ENCODE measurements at places on chromosomes 11 and 22.

DNA sequence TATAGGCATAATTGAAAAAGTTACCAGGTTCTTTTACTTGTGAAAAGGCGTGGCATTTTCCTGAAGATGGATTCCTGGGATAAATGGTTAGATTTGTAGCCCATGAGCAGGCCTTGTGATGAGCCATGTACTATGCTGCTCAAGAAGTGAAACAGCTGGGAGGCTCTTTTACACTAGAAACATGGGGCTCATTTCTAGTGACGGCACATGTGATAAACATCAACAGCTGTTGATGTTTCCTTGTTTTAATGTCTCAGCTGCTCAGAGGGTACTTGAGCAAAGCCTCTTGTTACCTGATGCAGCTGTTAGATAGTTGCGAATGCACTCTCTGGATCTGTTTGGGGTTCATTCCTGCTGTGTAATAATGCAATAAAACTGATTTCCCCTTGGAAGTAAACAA lies 396.8 kb downstream of the GUCY1A2 start:
- DNase-seq = no peak

- no peak for DNase-seq
Observed at GRCh38 chr11:35990170-35990569, 46.3 kb downstream of the LDLRAD3 start.

- DNase-seq = no peak
Observed at GRCh38 chr11:18312663-18313420, 9.1 kb downstream of the HPS5 start.

GRCh38 chr11:134052988-134053945 lies 15.6 kb upstream of the JAM3 start:
- no peak for DNase-seq

GRCh38 chr11:96524475-96524874 lies 134.7 kb downstream of the JRKL start:
- DNase-seq = no peak

- DNase-seq = no peak
Observed at GRCh38 chr11:96228910-96229309, 114.1 kb downstream of the MAML2 start.

GRCh38 chr11:116348226-116348625 lies 424.6 kb downstream of the BUD13 start:
- no peak for DNase-seq

GRCh38 chr11:69013009-69013951 lies at the start of gene MRGPRF:
TSS of gene MRGPRF (minus strand) at chr11:69013246. CDS start at chr11:69009901, 3,345 bp downstream.
- DNase-seq = no peak

DNA sequence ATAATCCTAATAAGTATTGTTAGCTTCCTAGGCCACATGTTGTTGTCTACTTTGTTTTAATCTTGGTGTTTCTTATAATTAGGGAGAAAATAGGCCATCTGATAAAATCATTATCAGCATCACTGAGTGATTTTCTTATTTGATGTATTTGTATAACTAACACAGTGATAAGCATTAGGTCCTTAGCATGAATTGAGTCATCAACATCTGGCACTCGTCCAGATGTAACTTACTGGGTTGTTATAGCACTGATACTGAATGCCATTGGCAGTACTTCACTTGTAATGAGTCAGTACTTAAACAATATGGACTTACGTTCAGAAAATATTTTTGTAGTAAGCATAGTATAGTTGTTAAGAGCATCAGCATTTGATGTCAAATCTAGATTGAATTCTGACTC lies 16.2 kb downstream of the API5 start:
- no peak for DNase-seq

GRCh38 chr11:13149991-13150390 lies 127.6 kb upstream of the BMAL1 start:
- DNase-seq = no peak

GRCh38 chr11:26144291-26144690 lies 187.6 kb upstream of the ANO3 start:
- DNase-seq = no peak

- peak; percentile 70 for DNase-seq
Observed at GRCh38 chr22:32660292-32660691, 141.2 kb upstream of the TIMP3 start.

DNA sequence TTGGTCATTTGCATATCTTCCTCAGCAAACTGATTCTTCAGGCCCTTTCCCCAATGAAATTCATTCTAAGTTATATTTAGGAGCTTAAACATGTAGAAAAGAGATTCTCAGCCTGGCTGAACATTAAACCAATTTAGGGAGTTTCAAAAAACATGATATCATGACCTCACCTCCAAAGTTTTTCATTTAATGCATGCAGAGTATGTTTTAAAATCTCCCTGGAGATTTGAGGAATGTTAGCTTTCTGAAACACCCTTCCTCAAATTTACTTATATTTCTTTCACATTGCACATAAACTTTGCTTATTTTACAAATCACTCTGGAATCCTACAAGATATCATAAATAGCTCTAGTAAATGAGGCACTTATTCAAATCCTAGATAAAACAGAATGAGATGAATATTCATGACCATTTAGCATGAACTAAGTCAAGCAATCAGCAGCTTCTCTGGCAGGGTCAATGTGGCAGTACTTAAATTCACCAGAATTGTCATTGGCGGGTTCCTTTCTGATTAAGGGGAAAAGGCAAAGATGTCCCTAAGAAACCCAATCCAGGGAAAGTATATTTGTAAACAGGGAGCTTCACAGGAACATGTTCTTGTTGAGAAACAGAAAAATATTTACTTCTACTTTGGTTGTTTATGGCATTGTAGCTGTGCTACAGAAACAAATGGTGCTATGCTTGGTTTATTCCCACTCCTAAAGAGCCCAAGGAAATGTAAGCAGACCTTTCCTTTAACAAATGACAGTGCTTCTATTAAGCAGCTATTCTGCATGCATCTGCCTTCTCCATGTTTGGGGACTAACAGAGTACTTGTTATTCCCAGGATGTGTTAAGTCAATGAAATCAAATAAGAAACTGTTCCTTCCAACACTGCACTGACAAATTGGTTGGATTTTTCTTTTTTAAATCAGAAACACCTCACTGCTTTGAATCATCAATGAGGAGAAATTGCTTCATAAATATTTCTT lies 162.3 kb downstream of the C11orf87 start:
- DNase-seq = no peak

DNA sequence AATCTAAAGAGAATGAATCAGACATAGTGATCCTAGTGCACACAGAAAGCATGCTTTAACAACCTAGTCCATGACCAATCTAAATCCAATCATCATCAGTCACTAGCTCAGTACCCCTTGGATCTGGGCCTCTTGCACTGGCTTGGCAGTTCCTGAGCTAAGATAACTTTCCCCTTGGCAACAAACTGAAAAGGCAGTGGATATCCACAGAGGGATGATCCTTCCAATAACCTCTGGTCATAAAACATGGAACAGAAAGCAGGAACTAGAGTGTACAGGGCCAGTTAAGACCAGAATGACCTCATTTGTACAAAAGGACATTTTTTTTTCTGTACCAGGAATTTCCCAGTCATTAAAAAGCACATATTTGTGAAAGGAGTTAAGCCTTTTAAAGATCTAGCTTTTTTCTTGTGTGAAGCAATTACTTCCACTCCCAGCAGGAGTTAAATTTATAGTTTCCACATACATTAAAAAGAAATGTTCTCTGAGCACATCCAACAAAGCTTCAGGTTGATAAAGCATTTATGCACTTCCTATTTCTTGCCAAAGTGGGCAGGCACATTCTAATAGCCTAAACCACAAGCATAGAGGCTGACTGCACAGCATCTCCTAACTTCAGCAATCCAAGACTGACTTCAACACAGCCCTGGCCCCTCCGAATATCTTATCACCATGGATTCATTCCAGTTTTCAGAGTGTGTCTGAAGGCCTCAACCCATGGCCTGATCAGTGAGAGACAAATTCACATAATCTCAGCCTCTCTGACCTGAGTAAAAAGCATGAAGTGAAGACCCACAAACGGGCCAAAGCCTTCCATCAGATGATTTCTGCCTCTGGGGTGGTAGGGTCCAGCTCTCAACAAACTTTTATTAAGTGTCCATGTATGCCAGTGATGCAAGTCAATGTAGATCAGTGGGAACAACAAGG lies 29.9 kb downstream of the GUCY1A2 start:
- no peak for DNase-seq

DNA sequence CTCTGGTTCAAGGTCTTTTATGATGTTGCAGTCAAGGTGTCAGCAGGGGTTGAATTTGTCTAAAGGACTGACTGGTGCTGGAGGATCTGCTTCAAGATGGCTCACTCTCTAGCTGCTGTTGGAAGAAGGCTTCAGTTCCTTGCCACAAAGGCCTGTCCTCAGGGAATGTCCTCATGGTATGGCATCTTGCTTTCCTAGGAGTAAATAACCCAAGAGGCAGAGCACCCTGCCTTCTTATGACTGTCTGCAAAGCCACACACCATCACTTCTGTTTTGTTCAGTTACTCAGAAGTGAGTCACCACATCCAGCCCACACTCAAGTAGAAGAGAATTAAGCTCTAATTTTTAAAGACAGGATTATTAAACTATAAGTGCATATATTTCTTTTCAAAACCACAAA lies 45.2 kb downstream of the PLAAT5 start:
- no peak for DNase-seq

- no peak for DNase-seq
Observed at GRCh38 chr11:95262994-95263765, 32.2 kb upstream of the SESN3 start.

- DNase-seq = no peak
Observed at GRCh38 chr11:12216041-12216451, 105.7 kb downstream of the MICAL2 start.

GRCh38 chr11:118227865-118228785 lies 3.3 kb upstream of the JAML start:
- peak; percentile 41 for DNase-seq

GRCh38 chr11:82663535-82663934 lies 70.1 kb downstream of the FAM181B start:
- DNase-seq = no peak

DNA sequence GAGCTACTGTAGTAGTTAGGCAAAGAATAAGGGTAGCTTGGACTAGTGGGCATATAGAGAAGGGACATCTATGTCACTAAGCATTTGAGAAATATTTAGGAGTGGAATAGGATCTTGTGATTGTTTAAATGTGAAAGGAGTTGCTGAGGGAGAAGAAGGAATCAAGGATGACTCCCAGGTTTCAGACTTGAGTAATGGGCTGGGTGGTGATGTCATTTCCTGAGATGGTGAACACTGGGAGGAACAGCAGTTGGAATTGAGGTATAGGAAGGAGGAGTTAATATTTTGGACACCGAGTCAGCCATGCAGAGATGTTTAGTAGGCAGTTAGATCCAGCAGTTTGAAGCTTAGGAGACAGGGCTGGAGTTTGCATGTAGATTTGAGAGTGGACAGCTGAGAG lies 40.1 kb downstream of the REXO2 start:
- DNase-seq = no peak
